Fibroblast of skin of right biceps (primary cell): ENCODE measurements at places on chromosomes 7 and 10.

- DNase-seq: peak; percentile 83
These were observed 305.4 kb upstream of the PODXL start for GRCh38 chr7:131861620-131862346.

DNA sequence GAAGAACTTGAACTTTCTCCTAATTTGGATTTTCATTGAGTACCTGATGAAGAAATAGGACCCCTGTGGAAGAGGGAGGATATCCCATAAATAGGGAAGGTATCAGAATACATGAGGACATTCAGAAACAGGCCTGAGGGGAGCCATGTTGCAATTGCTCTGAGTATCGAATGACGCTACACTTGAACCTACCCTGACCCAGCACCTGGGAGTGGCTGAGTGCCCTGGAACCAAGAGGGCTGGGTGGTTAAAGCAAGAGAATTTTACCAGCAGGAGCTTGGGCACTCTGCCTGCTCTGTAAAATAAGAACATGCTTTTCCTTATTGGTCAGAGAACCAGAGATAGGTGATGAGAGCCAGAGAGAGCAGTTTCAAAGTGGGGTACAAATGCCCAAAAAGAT is 7.2 kb downstream of the NEUROD6 start:
- no peak for DNase-seq

DNA sequence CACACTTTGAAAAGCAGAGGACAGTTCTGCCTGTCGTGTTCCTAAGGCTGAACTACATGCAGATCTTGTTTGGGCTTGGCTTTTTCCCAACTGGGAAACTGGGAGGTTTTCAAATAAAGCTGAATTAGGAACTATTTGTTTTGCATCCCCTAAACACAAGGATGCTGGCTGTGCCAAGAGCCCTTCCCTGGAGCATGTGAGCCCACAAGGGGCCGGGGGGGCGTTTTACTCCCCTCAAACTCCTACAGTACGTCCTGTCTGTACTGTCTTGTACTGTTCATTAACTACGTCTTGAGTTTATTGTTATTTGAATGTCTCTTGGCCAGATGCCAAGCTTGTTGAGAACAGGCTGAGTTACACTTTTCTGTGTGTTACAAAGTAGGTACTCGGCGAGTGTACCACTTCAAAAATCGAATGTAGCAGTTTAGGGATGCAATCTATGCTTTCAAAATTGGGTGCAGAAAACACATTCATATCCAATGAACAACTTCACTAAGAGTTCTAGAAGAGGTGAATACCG is 94.9 kb downstream of the GFRA1 start:
- DNase-seq: no peak

DNA sequence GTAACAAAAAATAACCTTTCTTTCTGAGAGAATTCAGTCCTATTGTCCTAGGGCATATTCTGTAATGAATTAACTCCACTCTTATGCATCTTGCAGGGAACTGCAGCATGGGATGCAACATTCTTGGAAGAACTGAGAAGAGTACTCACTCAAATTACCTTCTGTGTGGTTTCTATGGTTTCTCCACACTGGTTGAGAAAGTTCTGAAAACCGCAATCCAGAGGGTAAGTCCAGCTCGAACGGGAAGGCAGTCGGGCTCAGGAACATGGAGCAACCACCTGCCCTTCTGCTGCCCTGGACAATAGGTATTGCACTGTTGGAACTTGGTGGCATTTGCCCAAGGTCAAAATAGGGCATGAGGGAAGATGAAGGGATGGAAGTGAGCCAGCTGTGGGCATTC is 59.6 kb upstream of the CDK13 start:
- DNase-seq: no peak

DNA sequence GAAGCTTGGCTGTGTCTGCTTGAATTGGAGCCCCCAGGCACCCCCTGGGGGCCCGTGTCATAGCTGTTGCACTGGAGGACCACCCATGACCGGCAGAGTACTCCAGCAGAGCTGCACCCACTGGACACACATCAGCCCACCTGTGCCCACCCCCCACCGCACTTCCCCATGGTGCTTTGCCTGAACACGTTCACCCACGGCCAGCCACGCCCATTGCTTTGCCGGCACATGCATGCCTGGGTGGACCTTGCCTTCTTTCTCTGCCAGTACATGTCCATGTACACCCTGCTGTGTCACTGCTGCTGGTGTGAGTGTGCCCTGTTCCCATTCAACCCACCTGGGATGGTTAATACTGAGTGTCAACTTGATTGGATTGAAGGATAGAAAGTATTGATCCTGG is 88.7 kb downstream of the SAMD9 start:
- DNase-seq: no peak

DNA sequence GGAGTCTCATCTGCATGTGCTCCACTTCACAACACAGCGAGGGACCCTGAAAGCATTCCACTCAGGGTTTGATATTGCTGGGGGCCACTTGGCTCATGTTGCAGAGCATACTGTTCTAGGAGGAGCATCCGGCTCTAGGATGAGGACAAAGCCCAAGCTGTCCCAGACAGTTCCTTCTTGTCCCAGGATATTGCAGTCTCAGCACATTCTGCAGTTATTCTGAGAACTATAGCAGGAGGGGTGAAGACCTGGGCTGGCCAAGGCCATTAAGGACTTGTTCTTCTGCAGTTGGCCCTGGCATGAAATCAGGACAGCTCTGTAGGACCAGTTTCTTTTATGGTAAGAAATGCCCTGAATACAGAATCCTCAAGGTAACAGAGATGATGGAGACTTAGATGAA is 48.9 kb upstream of the C10orf120 start:
- no peak for DNase-seq
